ENCODE measurements at places on chromosomes 5 and 9. TPM values are rescaled to one million over a fixed set of nuclear protein-coding genes. Genes with fewer than 3 reads are reported as not detected.

DNA sequence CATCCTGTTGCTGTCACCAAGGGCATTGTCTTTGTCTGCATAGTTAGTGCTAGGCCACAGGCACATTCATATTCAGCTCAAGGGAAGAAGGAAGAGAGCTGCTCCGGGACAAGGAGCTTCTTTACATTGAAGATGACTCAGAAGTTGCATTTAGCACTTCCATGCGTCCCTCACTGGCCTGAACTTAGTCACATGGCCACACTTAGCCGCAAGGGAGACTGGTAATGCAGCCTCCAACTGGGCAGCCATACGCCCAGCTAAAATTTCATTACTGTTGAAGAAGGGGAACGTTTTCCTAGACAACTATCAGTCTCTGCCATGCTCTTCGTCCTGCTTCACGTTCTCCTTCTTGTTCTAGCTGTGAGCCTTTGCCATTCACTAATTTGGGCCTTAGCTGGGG is 20.0 kb downstream of the ACTL7B start:
- no peak overlapping the region for H3K4me3 ChIP-seq
- DNase-seq: no peak
- H3K27ac ChIP-seq: no peak overlapping the region
- no peaks in the 10 kb centered on the region for H3K36me3 ChIP-seq

GRCh38 chr9:125881042-125881441 is 133.9 kb downstream of the PBX3 start:
- H3K4me3 ChIP-seq: no peak overlapping the region
- DNase-seq: no peak
- no peaks in the 10 kb centered on the region for H3K27me3 ChIP-seq
- no peaks in the 10 kb centered on the region for H3K36me3 ChIP-seq
- no peak overlapping the region for H3K27ac ChIP-seq

SLC34A3 gene
- not detected for total RNA-seq

HTR4 gene
- total RNA-seq: not detected

DNA sequence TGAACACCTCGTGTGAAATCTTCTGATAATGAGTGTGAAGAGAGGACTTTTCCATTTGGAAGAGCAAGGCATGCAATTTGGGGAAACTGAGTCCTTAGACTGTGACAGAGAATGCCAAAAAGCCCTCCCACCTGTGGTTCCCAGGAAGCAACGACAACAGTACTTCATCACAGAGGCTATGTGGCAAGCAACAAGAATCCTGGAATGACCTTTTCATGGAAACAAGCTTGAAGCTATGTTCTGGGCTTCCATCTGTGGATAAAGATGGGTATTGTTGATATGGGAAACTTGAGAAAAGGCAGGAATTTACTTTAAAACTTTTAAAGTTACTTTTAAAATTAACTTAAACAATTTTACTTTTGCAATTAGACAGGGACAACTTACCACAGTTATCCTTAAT is 131.2 kb upstream of the ANKH start:
- H3K4me1 ChIP-seq: no peaks in the 10 kb centered on the region
- no peaks in the 10 kb centered on the region for H3K36me3 ChIP-seq
- no peak for DNase-seq
- H3K27ac ChIP-seq: no peak overlapping the region
- no peaks in the 10 kb centered on the region for H3K27me3 ChIP-seq

DNA sequence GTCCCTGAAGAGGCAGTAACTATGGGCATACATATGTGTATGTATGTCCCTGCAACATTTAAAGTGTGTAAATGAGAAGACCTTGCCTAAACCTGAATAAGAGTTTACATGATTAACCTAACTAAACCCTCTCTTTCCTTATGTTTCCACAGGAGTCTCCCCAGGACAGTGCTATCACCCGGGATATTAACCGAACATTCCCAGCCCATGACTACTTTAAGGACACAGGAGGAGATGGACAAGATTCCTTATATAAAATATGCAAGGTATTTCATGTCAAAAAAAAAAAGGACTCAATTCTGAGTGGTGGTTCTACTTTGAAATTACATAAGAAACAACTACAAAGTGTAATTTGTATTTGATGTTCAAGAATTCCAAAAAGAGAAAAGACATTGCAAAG is 31.7 kb downstream of the GPR21 start:
- H3K27ac ChIP-seq: no peak overlapping the region
- no peak overlapping the region for H3K4me3 ChIP-seq
- no peak for DNase-seq
- peaks cover 12% of the 10 kb centered on the region for H3K36me3 ChIP-seq
- H3K4me1 ChIP-seq: no peaks in the 10 kb centered on the region
- no peaks in the 10 kb centered on the region for H3K27me3 ChIP-seq

SHISAL2B gene
- total RNA-seq: 9.9 TPM

MELK gene
- not detected for total RNA-seq

DNA sequence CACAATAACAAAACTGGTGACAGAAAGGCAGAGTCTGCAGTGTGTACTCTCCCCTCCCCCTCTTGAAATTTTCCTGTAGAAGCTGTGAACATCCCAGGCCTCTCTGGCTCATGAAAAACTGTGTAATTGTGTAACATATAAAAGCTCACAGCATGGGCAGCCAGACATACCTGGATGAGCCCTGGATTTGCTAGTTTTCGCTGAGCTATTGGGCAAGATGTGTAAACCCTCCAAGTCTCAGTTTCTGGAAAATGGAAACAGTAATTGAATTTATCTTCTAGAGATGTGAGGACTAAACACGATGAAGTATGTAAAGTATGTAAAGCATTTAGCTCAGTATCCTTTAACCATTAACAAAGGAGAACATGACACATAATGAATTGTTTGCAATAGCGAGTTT is 143.2 kb upstream of the ANKH start:
- H3K4me3 ChIP-seq: no peak overlapping the region
- H3K27me3 ChIP-seq: no peaks in the 10 kb centered on the region
- H3K36me3 ChIP-seq: no peaks in the 10 kb centered on the region

NOXA1 gene
- 7.3 TPM for total RNA-seq

GRCh38 chr9:105457560-105458294 is 9.9 kb downstream of the FSD1L start:
- DNase-seq: peak; percentile 82
- no peaks in the 10 kb centered on the region for H3K36me3 ChIP-seq
- no peaks in the 10 kb centered on the region for H3K27me3 ChIP-seq
- H3K4me1 ChIP-seq: peaks cover 5% of the 10 kb centered on the region

DNA sequence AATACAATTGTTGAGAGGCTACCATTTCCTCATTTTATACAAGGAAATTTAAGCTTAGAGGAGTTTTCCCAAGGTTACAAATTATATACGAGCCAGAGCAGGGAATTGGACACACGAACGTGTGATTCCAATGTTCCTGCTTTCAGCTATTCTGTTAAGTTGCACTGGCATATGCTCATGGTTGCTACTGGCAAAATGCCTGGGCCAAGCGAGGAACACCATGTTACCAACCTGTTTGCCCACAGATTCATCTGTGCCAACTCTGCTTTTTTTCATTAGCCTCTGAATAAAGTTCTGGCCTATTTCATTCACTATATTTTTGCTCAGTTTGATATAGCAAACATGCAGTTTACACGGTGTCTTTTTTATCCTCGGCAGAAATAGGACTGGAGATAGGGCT is 5.1 kb upstream of the C5orf46 start:
- H3K27ac ChIP-seq: peak overlapping the region; percentile 68
- H3K27me3 ChIP-seq: no peaks in the 10 kb centered on the region

DNA sequence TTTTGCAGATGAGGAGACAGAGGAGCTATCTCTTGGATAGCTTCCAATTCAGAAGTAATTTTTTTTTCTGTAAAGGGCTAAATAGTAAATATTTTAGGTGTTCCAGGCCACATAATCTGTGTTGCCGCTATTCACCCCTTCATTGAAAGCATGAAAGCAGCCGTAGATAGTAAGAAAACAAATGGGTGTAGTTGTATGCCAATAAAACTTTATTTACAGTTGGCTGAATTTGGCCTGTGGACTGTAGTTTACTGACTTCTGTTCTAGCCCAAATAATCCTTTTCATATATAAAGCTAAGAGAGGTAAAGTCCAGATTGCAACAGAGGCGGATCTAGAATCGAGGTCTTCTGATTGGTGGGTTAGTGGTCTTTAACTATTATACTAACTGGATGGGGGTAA is 128.9 kb downstream of the SLF1 start:
- H3K27ac ChIP-seq: no peak overlapping the region
- no peaks in the 10 kb centered on the region for H3K36me3 ChIP-seq
- H3K4me1 ChIP-seq: no peaks in the 10 kb centered on the region

LECT2 gene
- not detected for total RNA-seq

GRCh38 chr5:143207058-143207457 is 196.4 kb downstream of the NR3C1 start:
- no peak overlapping the region for H3K4me3 ChIP-seq
- H3K27me3 ChIP-seq: no peaks in the 10 kb centered on the region
- no peak for DNase-seq
- no peaks in the 10 kb centered on the region for H3K4me1 ChIP-seq
- no peak overlapping the region for H3K27ac ChIP-seq

- H3K4me3 ChIP-seq: no peak overlapping the region
- DNase-seq: no peak
- H3K4me1 ChIP-seq: peaks cover 11% of the 10 kb centered on the region
- no peak overlapping the region for H3K27ac ChIP-seq
- H3K36me3 ChIP-seq: no peaks in the 10 kb centered on the region
Observed at GRCh38 chr5:154199263-154199662, 8.7 kb downstream of the GALNT10 start.

DNA sequence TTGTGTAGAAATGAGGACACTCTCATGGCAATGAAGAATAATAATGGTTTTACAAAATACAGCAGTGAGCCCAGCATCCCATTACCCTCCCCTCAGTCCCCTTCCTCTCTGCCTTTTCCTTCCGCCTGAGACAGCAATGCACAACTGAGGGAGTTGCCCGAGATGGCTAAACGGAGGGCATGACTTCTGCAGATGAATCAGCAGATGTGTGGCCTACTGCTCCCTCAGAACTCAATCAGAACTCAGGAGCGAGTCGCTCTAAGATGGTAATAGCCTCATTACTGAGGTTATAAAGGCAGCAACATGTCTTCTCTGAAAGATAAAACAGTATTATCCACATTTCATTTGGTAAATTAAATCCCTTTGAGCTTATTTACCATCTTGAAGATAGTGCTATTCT is 326.6 kb downstream of the ENC1 start:
- H3K27ac ChIP-seq: no peak overlapping the region
- H3K4me1 ChIP-seq: no peaks in the 10 kb centered on the region
- DNase-seq: no peak
- no peak overlapping the region for H3K4me3 ChIP-seq

C1QTNF2 gene
- total RNA-seq: 0.26 TPM

DNA sequence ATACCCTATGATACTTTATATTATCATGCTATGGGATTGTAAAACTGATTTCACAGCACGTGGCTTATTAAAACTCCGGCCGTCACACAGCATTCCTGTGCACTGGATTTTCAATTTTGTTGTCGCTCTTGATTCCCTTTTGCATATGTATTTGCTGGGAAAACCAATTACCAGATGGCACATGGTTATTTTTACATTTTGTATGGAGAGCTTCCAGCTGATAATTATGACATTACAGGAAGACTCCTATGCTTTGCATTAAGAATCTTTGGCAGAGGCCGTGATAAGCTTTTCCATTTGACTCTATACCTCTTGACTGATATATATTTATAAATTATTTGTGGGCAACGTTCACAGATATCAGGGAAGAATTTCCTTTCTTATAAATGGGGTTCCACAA is 381.2 kb upstream of the RORB start:
- H3K36me3 ChIP-seq: no peaks in the 10 kb centered on the region
- no peaks in the 10 kb centered on the region for H3K27me3 ChIP-seq
- no peak overlapping the region for H3K27ac ChIP-seq
- no peak overlapping the region for H3K4me3 ChIP-seq

- H3K36me3 ChIP-seq: no peaks in the 10 kb centered on the region
- H3K27ac ChIP-seq: no peak overlapping the region
- peaks cover 16% of the 10 kb centered on the region for H3K4me1 ChIP-seq
- peak; percentile 31 for DNase-seq
- H3K4me3 ChIP-seq: no peak overlapping the region
- no peaks in the 10 kb centered on the region for H3K27me3 ChIP-seq
Observed at GRCh38 chr5:149658299-149658698, 71.8 kb upstream of the PPARGC1B start.

DNA sequence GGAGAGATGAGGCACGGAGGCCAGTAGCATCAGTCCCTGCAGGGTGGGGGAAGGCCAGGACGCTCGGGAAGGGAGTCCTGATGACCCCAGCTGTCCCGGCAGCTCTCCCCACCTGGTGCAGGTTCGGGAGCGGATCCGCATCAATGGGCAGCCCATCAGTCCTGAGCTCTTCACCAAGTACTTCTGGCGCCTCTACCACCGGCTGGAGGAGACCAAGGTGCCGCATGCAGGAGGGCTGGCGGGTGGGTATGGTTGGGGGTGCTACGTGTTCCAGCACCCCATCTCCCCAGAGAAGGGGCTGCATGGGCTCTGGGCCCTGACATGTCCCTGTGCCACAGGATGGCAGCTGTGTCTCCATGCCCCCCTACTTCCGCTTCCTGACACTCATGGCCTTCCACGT is 4.2 kb downstream of the FPGS start:
- H3K36me3 ChIP-seq: peaks cover 4% of the 10 kb centered on the region
- no peak overlapping the region for H3K4me3 ChIP-seq
- H3K27me3 ChIP-seq: no peaks in the 10 kb centered on the region
- DNase-seq: no peak
- peaks cover 28% of the 10 kb centered on the region for H3K4me1 ChIP-seq

- no peak overlapping the region for H3K27ac ChIP-seq
- DNase-seq: no peak
- H3K36me3 ChIP-seq: no peaks in the 10 kb centered on the region
Observed at GRCh38 chr5:96133341-96134079, 171.9 kb upstream of the ELL2 start.

DNA sequence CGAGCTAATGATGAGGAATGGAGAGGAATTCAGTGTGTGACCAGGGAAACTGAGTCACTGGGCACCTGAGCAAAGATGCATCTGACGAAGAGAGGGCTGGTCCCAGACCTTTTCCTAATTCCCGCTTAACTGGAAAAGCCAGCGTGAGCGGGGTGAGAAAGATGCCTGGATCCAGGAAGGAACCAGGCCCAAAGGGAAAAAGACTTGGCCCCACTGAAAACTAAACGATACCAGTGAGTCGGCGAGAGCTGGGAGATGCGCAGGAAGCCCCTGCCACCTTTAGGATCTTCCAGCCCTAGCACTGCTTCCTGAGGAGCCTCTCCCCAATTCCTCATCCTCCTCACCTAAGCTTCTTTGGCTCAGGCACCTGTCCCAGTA is 499 bp upstream of the FCHSD1 start:
- DNase-seq: no peak
- peak overlapping the region; percentile 41 for H3K27ac ChIP-seq
- peaks cover 18% of the 10 kb centered on the region for H3K4me1 ChIP-seq
- H3K36me3 ChIP-seq: no peaks in the 10 kb centered on the region
- H3K4me3 ChIP-seq: peak overlapping the region; percentile 43

DNA sequence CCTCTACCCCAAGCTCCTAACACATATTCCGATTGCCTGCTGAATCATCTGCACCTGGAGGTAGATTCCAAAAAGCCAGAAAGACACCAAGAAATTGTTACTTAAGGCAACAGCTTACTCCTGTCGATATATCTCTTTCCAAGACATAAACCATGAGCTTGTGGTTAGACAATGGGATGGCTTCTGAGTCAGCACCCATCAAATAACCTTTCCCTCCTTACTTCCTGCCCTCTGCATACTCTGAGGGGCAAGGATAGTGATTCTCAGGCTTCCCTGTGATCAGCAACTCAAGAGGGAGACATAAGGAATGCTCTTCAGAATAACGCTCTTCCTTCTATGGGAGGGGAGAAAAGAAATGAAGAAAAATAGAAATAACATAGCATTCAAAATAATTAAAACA is 70.9 kb downstream of the TMEM215 start:
- H3K36me3 ChIP-seq: no peaks in the 10 kb centered on the region
- no peak overlapping the region for H3K4me3 ChIP-seq
- no peak for DNase-seq
- H3K27me3 ChIP-seq: no peaks in the 10 kb centered on the region
